GM23338 (cell line): ENCODE measurements at places on chromosomes 12 and 14.
A peak's percentile ranks its signal among the peaks of the same experiment; 100 is the strongest.

GRCh38 chr12:64636856-64637255 lies 26.6 kb downstream of the RASSF3 start:
- DNase-seq, result no peak

DNA sequence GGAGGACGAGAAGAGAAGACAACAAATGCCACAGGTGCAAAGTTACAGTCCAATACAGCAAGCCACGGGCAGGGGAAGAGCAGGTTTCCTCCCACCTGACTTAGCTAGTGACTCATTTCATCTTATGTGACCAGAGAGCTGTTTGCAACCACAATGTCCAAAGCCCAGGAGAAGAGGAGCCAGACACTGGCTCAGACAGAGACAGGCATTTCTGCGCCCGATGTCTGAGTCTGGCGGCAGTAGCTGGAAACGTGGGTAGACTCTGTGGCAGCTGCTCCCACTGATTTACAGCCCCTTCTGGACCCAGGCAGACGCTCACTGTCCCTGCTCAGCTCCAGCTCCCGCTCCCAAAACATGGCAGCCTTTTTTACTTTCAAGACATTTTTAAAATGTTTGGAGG lies 60.0 kb downstream of the CHGA start:
- DNase-seq, result no peak

- peak; percentile 78 for DNase-seq
Measured at GRCh38 chr14:24710403-24711112, 76.6 kb upstream of the GZMB start.

- no peak for DNase-seq
Measured at GRCh38 chr12:28869197-28869596, 279.9 kb upstream of the FAR2 start.

GRCh38 chr14:33602396-33602795 lies 348.5 kb downstream of the EGLN3 start:
- DNase-seq, result no peak

DNA sequence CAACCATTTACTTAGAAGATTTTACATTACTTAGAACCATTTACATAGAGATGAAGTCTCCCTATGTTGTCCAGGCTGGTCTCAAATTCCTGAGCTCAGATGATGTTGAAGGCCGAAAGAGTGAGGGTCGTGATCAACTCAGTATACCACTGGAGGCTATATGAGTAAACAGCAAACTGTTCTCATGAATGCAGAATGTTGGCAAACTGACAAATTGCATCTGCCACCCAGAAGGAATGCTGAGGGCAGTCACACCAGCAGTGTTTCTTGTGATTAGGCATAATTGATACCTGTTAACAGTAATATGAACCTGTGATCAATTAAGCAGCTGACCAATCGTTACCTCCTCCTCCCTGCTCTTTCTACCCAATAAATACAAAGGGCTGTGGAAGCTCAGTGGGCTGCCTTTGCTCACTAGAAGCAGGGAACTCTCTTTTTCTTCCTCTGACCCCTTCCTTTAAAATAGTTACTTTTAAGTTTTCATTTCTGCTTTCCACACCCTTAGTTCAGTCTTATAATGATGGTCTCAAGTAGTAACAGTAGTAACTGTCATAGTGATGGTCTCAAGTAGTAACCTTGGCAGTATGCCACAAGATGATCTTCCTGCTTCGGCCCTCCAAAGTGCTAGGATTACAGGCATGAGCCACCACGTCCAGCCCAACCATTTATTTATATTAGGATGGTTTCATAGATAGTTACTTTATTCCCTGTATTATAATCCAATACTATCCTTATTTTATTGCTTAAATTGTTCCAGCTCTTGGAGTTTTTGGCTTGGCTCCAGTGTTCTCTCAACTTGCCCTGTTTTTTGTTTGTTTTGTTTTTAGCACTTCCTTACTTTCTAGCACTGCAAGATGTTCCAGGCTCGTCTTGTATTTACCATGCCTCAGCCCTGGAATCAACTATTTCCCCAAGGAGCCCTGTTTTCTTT lies 25.8 kb downstream of the LIMA1 start:
- DNase-seq, result no peak

GRCh38 chr14:58272588-58273372 lies 25.6 kb upstream of the ARID4A start:
- peak; percentile 24 for DNase-seq

DNA sequence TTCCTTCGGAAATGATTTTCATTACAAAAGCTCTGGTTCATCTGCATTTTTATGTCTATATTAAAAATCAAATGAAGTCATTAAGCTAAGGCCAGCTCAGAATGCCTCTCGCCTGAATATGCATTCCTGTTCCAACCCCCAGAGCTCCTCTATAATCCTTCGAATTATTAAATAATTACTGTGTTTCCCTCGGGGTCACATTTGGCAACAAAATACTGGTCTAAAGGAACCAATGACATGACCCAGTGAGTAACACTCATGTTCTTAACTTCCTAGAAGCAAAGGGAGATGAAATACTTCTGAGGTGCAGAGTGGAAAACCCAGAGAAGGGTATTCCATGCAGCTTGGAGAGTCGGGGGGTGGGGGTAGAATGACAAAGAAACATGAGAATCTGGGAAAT lies 68.3 kb downstream of the FOXN3 start:
- no peak for DNase-seq

- DNase-seq, result peak; percentile 94
Measured at GRCh38 chr12:52903285-52903854, 1.5 kb downstream of the KRT8 start.

GRCh38 chr14:97873291-97873690 lies 1076.1 kb downstream of the VRK1 start:
- no peak for DNase-seq

DNA sequence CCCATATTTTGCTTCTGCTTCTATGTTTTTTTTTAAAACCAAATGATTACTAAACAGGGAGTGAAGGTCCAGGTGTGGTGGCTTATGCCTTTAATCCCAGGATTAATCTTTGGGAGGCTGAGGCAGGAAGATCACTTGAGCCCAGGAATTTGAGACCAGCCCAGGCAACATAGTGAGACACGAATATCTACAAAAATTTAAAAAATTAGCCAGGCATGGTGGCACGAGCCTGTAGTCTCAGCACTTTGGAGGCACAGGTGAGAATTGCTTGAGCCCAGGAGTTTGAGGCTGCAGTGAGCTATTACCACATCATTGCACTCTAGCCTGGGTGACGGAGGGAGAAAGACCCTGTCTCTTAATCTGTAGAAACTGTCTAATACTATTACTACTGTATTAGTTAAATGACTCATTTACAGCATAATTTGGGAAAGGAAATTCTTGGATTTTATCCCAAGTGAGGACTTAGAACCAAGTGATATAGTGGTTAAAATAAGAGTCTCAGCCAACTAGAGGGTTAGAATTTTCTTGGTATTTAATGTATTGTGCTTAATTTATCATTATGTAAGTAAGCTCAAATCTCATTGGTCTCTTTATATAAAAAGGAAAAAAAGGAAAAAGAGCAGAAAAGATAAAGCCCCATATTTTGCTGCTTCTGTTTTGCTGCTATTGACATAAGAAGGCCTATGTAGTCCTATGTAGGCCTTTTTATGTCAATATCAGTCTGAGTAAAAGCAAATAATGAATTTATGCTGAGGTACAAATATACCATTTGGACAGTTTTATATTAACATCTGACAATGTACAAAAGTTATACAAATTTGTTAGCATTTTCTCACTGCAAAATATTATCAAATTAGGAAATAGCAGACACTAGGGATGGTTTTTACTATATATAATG lies 163.4 kb downstream of the RAD51B start:
- no peak for DNase-seq

DNA sequence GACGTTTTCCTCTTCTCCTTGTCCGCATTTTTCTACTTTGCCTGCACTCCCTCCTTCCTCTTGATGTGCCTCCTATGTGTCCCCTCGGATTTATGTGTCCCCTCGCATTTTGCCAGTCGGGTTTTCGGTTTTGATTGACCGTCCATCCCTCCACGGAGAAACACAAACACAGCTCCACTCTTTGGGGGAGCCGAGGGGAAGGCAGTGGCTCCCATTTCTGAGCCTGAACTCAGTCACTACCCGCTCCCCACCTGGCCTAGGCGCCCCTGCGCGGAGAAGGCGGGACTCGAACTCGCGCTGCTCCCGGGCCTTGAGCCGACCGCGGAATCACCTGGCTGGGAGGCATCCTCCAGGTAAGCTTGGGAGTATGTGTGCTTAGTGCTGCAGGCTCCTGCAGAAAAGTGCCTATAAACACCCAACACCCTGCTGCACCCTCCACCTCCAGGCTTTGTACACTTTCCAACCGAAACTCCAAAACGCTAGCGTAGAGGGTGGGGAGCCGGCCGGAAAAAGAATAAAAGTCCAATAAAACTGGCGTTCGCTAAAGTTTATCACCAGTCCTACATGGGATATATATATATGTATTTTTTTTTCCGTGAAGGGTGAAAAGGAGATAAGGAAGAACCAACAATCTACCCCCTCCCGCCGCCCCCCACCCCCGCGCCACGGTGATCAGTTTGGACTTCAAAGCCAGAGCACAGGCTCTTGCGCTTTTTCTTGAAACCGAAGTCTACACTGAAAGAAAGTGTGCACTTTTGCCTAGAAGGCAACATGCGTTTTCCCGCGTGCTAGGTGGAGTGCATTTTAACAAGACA lies 3.3 kb upstream of the CCND2 start:
- DNase-seq, result peak; percentile 35

DNA sequence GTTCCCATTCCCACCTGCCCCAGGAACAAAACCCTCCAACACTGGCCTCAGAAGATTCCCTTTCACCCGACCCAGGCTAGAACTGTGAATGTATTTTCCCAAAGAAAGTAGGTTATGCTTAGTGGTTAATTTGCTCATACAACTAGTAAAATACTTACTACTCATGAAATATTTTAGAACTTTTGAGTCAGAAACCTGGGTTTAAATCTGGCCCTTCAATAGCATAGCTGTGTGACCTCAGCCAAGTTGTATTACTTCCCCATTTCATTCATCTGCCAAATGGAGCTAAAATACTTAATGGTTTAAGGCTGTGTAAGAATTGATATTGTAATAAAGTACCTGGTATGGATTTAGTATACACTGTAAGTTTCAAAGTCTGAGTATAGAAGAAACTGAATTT lies 69.1 kb upstream of the DNM1L start:
- no peak for DNase-seq

- DNase-seq, result no peak
Measured at GRCh38 chr12:116380108-116380507, 102.6 kb upstream of the MED13L start.

- DNase-seq, result no peak
Measured at GRCh38 chr14:53943751-53944083, 12.9 kb downstream of the BMP4 start.

DNA sequence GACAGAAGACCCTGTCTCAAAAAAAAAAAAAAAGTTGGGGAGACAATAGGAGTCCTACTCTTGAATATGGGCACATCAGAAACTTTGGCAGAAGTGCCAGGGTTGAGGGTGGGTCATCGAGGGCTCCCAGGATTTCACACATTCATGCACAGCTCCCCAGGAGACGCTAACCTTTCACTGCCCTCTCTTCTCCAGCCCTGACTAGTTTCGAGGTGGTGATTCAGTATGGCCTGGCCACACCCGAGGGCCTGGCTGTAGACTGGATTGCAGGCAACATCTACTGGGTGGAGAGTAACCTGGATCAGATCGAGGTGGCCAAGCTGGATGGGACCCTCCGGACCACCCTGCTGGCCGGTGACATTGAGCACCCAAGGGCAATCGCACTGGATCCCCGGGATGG lies 29.4 kb upstream of the LRP1-AS start:
- DNase-seq, result no peak

DNA sequence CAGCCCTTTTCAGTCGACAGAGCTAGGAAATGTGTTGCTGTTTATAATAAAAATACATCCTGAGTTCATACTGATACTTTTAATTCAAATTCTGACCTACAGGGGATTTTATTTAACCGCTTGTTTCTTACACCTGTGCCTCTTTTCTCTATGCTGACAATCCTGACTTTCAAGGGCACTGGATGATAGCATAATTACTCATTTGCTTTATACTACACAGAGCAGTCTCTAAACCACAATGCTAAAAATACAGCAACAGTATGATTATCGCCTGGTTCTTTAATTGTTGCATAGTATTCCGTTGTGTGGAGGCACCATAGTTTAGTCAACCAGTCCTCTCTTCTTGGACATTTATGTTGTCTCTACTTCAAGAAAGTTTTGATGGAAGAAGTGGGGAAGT lies 372.9 kb downstream of the DPF3 start:
- DNase-seq, result no peak

GRCh38 chr14:34817768-34818167 lies 57.4 kb downstream of the BAZ1A start:
- no peak for DNase-seq

GRCh38 chr14:68586896-68587751 lies 205.7 kb downstream of the ZFP36L1 start:
- DNase-seq, result peak; percentile 44

- peak; percentile 92 for DNase-seq
Measured at GRCh38 chr12:106903241-106903945, 52.3 kb upstream of the TMEM263 start.

- DNase-seq, result no peak
Measured at GRCh38 chr14:71675900-71676287, 256.3 kb upstream of the RGS6 start.
